WERI-Rb-1 (cell line): ENCODE measurements at places on chromosomes 12 and 14.

DNA sequence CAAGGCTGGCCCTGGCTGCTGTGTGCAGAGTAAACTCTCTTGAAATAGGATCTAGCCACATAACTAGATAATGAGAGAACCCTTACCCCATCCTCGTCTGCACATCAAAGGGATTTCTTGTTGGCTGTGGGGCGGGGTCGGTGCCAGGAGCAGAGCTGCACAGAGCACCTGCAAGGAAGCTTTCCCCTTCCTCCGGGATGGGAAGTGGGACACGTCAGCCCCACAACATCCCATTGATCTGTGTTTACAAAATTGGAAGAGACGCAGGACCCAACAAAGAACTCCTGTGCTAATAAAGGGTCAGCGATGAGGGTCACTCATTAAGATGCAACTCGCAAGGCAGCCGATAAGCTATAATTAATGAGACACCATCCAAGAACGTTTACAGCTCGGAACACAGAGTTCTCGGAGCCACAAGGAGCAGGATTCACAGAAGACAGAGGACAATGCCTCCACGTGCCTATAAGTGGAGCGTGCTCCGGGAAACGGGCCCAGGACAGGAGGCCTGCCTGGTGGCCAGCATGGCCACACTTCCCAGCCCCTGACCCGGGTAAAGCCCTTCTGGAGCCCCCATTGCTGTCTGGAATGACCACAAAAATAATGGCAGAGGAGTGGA is 171.5 kb downstream of the SLC15A4 start:
- DNase-seq: no peak

DNA sequence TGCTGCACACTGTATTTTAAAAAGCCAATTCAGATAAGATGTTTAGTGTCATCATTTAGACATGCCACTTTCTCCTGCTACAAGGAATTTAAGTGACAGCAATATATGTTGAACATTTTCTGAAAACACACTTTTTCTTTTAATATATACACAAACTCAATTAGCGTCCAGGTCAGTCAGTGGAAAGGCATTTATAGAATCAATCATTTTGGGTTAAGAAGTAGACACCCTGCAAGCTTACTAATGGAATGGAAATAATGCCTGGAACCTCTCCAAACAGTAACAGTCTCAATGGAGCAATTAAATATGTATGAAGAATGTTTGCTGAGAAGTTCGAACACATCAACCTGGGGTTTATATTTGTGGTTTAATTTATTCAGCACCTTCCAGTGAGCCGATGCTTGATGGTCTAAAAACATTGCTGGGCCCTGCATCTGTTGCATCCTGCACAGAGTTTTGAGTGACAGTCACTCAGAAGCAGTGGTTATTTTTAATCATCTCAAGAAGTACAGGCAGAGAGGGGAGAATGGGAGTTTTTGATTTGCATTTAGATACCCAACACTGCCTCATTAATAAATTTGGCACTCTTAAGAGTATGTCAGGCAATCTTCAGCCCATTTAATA is 410.7 kb downstream of the TMEM117 start:
- DNase-seq: no peak

DNA sequence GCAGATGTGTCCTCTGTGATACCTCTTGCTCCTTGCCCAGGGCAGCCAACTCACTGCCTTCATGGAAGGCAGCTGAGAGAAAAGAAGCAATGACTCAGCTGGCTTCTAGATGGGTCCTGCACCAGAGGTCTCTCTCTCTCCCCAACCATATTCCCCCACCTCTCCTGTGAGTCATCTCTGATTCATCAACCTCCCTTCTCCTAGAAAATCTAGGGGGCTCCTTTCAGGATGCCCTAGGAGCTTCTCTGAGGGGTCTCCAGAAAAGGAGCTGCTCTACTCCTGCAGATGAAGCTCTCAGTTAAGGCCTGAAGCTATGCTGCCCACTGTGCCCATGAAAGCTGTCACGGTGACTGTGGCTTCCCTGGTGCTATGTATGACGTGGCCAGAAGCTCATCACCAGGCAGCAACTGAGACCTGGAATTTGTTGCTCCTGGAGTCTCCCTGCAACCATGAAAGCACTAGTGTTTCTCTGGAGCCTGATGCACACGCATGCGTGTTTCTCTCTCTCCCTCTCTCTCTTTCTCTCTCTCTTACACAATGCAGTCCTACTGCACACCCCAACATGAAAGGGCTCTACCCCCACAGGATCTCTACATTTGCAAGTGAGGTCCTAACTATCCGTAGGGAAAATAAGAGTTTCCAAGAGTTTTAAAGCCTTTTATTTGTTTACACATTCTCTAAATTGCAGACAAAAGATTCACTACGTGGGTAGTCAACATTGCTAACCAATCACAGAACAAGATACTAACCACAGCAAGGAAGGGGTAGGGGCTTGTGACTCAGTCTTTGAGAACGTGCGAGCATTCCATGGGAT is 285.3 kb downstream of the DPF3 start:
- no peak for DNase-seq

- no peak for DNase-seq
These were observed 15.3 kb upstream of the ITPR2 start for GRCh38 chr12:26848156-26848825.

DNA sequence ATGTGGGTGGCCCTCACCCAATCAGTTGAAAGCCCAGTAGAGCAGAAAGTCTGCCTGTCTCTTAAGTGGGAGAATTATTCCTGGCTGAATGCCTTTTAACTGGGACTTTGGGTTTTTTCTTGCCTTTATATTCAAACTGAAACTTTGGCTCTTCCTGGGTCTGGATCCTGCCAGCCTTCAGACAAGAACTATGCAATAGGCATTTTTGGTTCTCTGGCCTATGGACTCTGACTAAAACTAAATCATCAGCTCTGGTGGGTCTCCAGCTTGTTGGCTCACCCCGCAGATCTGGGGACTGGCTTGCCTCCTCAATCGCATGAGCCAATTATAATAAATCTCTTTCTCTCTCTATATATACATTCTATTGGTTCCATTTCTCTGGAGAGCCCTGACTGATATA is 173.0 kb upstream of the IGF1 start:
- no peak for DNase-seq

GRCh38 chr14:73467377-73467776 is 9.0 kb upstream of the NUMB start:
- no peak for DNase-seq

DNA sequence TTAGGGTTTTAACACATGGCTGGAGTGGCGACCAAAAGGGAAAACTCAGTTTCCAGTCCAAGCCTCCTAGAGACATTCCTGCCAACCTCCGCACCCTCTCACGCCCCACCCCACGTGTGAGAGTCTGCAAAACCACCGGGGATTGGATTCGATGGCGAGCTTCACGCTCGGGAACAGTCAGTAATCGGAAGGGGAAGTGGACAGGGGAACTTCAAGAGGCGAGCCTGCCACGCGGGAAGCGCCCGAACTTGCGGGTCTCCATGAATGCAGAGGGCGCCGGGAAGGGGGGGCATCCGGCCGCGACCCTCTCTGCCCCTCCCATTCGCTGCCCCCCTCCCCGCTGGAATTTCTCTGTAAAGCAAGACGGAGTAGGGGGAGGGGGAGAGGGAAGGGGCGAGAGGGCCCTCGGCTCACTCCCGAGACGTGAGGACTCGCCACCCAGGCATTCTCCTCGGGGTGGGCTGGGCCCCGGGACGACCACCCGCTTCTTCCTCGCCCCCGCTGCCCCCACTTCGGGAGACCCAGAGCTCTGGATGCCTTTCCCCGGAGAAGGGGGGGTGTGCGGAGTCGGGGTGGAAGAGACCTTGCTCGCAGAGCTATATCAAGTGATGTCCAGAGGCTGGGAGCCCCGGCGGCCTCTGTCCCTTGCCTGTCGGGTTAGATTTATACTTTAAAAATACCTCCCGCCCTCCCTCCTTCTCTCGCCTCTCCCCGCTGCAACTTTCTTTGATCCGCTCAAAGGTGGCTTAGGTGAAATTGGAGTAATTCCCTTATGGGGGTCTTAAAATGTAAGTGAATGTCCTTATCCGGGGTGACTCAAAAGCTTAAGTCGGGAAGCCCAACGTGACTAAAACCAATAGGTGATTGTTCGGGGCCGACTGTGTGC is 2.5 kb upstream of the CCND2 start:
- no peak for DNase-seq

GRCh38 chr12:57496822-57497221 is 9.0 kb downstream of the MARS1 start:
- no peak for DNase-seq

DNA sequence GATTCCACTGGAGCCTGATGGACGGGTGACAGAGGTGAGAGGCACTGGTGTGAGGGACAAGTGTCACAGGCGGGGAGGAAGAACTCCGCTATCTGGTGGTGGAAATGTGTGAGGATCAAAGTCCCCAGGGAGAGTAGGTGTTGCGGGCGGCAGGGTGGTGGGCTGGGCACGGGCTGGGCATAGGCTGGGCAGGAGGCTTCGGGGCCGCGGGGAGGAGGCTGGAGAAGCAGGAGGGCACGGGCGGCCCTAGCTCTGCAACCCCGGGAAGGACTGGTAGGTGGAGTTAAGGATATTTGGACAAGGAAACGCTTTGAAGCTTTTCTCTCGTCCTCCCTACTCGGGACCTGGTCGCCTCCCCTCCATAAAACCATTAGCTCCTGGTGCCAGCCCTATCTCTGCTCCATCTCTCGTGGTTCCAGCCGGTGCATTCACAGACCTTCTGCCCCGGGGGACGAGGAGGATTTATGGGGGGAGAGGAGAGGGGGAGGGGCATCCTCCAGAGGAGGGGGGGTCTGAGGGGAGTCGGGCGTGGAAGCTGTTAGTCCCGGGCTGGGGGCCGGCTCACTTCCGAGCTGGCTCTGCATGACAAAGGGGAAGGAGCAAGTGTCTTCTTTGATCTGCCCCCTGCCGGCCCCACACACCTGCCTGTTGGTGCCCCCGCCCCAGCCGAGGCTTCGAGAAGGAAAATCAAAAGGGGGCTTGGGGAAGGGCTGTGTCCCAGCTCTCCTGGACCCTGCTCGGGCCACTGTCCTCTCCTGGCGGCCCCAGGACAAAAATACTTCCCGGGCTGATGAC is 504 bp downstream of the WNT5B start:
- DNase-seq: peak; percentile 61

- DNase-seq: no peak
These were observed 18.1 kb downstream of the ZBTB39 start for GRCh38 chr12:56988207-56988739.

- DNase-seq: no peak
These were observed 158.0 kb downstream of the EPS8 start for GRCh38 chr12:15631007-15631715.

DNA sequence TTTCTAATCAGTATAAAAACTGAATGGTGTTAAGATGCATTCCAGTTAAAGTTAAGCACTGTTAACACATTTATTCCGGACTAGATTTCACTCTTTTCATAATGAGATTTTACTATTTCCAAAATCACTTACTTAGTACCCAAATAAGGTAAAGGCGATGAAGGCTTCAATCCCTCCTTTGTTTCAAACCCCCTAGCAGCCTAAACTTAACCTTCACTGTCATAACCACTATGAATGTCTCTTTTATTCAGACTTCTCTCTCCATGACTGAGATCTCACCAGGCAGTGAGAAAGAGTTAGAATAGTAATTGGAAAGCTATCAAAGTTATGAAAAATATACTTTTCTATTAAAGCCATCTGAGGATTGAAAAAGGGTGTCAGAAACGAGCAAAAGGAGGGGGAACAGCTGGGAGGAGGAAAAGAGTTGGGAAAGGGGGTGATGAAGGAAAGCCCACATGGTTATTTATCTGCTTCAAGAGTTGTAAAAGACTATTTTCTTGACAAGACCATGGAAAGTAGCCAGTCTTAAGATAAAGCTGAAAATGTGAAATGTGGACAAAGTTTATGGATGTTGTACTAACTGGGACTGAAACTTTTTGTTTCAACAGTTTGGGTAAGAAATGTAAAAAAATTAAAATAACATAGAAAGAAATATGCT is 11.7 kb downstream of the EPS8 start:
- DNase-seq: no peak

- no peak for DNase-seq
These were observed 287.3 kb downstream of the BCL11B start for GRCh38 chr14:98984719-98985041.

DNA sequence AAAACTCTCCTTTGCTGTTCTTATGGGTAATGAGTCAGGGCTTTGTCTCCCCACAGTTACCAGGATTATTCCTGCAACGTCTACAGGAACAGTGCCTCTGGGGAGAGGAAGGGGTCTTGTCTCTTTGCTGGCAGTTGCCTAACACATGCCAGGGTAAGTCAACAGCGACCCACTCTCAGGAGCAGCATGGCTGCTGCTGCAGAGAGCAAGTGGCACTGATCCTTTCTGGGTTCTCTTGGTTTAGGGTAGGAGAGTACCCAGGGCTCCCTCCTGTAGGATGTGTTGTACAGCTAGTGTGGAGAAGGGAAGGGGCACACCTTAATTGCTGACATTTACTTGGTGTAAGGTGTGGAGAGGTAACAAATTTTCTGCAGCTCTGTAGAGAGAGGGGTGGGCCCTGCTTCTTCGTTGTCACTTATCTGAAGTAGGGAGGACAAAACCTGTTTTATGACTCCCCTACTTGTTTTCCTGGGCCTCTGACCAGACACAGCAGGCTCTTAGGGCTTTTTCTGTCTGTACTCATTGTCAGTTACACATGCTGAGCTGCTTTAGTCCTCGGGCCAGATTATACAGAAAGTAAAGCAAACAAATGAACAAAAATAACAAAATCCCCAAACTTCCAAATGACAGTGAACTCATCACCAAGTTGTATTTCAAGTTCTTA is 168.2 kb downstream of the ACSS3 start:
- no peak for DNase-seq

DNA sequence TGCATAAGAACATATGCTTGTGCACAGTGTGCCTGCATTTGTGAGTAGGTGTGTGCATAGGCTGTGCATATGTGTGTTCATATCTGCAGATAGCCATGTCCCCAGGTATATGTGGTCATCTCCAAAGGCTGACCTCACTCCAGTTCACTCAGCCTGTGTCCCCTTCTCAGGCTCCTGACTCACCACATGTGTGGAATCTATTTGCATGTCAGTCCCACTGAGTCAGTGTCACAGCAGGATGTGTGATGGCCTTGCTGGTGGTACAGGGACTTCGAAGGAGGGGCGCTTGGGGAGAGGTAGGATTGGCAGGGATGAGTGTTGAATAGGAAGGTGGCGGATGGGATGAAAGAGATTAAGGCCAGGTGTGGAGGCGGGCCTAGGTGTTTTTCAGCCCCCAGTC is 35.5 kb downstream of the KRT80 start:
- DNase-seq: no peak

- DNase-seq: no peak
These were observed 50.2 kb downstream of the TPCN1 start for GRCh38 chr12:113271466-113271852.

DNA sequence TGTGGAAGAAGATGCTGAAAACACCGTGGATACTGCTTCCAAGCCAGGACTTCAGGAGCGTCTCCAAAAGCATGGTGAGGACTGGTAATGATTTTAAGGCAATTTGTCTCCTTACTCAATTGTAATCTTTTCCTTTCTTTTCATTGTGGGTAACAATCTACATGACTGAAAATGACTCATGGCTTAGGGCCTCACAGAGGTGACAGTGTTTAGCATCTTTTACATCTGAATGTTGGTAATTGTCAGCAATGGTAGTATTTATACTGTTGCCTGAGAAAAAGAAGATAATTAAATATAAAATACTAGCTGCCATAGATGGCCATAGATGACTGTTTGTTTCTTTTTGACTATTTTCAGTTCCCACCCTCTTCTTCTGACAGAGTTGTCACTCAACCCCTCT is 31.6 kb downstream of the TULP3 start:
- DNase-seq: no peak
